Cerebellum (tissue), 4 donors: ENCODE measurements at places on chromosomes 2 and 18.

- DNase-seq, result no peak
Observed at GRCh38 chr2:30465171-30465545, 18.1 kb downstream of the LCLAT1 start.

- DNase-seq, result peak; percentile 19
Observed at GRCh38 chr18:51668101-51668500, 470.6 kb upstream of the MEX3C start.

DNA sequence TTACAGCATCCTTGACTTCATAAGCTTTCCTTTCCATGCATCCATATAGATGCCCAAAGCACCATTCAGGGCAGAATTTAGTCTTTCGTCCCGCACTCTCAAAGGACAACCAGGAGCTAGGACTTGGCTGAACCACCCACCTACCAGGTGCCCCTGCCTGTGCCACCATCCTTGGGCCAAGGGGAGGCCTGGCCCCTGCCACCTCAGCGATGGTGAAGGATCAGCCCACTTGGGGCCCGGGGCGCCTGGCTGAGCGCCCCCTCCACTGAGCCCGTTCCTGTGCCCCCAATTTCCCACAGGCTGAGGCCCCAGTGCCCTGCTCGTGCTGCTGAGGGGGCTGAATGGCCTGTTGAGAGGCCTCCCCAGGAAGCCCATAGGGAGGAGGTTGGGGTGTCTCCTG lies 33.3 kb upstream of the ALPP start:
- DNase-seq, result no peak

- DNase-seq, result peak; percentile 27
Observed at GRCh38 chr18:12409469-12409868, 1.7 kb downstream of the PRELID3A start.

DNA sequence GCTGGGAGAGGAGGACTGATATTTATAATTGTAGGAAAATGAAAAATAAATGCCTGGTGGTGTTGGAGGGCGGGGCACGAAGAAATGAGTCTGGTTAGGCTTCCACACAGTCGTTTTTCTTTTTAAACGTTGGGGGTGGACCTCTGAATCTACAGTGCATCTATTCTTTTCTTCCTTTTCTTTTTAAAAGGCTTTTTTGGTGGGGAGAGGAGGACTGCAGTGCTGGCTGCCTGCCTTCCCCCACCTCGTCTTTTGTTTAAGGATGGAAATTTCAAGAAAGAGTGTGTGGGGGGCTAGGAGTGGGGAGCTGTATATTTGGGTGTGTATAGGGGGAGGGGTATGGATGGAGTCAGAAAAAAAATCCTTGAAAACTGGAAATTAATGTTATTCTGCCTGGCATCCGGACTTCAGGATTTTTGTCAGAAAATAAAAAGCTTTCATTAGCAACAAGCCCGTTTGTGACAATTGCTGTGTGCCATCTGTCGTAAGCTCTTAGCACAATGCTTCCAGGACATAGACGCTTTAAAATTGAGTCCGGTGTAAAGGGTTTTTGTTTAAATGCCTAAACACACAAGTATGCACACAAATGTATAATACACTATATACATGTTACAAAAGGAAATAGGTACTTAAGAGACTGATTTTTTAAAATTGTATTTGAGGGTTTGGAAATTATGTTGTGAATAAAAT lies 1.1 kb downstream of the MAP2 start:
- DNase-seq, result peak; percentile 37

DNA sequence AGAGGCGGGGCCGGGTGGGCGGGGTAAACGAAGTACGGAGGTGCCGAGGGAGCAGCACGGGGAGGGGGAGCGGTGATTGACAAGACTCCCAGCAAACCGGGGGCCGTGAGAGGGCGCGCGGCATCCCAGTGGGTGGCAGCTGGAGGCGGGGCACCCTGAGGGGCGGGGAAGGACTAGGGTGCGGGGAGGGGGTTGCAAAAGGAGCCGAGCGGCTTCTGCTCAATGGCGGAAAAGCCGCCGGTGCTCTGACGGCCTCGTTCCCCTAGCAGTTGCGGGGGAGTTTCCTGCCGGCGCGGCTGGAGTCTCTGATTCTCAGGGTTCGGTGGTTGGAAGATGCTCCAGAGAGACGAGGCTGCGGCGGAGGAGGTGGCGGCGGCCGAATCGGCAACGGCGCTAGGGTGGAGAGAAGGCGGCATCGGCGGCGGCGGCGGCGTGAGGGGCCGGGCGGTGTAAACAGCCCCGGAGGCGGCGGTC lies at the start of gene PPM1B:
Gene PPM1B, plus strand, starts transcription at position 195 of the 474 bp plus-strand sequence. CDS start 32,325 bp downstream, outside the sequence.
- no peak for DNase-seq

DNA sequence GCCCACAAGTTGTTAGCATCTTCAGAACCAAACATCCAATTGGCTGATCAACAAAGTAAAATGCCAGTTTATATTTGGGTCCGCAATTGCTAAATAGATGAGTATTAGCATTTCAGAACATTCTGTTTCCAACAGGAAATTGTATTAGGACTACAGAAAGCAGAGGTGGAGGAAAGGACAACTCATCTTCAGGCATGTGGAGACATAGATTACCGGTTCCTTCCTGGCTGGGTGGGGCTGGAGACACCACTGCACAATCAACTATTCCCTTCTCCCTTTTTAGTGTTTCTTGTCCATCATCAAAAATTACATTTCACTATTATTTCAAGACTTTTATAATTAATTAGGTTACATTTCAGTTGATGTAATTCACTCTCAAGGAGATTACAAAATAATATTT lies 83.8 kb downstream of the ADAM23 start:
- no peak for DNase-seq

DNA sequence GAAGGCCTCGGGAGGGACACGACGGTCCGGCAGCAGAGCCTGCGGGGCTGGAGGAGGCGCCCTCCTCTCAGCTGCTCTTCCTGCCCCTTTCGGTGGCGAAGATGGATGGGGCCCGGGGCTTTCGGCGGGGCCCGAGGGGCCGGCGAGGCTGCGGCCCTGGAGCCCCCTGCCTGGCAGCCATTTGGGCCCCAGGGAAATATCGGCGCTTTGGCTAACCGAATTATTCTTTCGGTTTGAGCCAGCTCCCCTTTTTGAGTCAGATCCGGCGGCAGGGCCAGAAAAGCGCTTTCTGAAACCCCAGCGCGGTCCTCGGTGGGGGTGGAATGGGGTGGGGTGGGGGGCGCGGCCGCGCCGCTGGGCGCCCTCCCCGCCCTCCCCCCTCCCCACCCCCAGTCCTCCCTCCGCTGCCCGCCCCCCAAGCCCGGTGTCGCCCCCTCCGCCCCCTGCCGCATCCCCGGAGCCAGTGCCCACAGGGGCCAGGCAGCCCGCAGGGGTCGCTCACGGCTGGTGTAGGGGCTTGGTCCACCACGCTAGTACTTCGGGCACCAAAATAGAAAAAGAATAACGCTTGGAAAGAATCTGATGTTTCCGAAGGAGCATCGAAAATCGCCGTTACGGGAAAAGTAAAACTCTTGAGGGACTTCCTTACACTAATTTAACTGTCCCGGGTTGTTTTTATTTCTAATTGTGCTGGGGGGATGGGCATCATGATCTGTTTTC lies 9.1 kb upstream of the ARID5A start:
- DNase-seq, result no peak

DNA sequence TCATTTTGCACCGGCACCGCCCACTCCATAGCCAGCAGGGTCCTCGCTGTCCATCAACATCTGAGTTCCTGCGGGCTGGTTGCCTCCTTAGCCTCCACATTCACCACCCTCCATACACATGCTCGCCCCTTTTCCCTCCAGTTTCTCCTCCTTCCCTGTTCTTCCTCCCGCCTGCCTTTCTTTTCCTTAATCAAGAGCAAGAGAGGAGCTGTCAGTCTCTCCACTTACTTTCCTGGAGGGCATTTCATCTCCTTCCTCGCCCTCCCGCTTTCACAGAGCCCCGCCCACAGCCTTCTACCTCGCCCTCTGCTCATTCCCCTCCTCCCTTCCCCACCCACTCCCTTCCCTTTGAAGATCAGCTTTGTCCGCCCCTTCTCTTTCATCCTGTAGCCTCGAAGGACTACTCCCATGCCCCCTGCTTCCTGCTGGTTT lies 13.8 kb upstream of the ZBTB7C start:
- no peak for DNase-seq

DNA sequence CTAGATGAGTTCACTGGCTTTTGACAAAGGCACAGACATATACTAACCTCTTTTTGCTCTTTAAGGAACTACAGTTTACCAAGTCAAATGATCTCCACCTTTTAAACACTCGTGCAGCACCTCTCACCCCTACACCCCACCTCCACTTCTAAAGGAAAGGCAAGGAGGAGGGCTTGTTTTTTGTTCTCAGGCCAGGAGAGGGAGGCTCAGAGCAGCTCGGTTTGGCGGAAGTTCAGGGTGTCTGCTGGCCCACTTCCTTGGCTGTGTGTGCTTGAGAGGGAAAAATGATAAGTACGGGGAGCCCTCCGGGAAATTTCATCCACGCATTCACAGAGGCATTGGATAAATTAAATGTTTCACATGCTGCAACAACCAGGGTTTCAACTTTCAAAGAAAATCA lies 667.9 kb downstream of the BCL11A start:
- no peak for DNase-seq

DNA sequence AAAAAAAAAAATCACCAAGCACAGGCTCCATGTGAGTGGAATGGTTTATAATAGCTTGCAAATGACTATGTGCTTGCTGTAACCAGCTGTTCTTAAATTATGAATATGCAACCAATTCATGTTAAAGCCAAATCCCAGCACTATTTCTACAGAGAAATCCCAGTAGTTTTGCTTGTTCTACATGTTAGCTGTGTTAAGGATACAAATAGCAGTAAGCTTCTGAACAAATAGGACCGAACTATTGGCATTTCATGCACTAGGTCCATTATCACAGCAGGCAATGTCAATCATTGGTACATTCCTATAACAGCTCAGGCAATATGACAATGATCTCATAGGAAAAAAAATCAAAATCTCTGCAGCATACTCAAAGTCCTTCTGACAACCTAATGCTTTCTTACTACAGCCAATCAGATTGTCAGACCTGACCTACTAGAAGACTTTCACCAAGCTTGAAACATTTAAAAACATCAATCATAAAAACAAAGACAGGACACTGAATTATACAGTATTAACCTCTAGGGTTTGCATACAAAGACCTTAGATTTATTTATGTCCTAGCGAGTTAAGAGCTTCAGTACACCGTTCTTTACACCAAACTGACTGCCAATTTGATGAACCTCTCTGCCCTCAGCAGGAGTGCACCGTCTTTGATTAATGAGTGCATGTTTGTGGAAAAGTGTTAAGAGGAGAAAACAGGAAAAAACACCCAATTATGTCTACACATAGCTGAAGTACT lies 6.4 kb downstream of the BAZ2B start:
- DNase-seq, result no peak

DNA sequence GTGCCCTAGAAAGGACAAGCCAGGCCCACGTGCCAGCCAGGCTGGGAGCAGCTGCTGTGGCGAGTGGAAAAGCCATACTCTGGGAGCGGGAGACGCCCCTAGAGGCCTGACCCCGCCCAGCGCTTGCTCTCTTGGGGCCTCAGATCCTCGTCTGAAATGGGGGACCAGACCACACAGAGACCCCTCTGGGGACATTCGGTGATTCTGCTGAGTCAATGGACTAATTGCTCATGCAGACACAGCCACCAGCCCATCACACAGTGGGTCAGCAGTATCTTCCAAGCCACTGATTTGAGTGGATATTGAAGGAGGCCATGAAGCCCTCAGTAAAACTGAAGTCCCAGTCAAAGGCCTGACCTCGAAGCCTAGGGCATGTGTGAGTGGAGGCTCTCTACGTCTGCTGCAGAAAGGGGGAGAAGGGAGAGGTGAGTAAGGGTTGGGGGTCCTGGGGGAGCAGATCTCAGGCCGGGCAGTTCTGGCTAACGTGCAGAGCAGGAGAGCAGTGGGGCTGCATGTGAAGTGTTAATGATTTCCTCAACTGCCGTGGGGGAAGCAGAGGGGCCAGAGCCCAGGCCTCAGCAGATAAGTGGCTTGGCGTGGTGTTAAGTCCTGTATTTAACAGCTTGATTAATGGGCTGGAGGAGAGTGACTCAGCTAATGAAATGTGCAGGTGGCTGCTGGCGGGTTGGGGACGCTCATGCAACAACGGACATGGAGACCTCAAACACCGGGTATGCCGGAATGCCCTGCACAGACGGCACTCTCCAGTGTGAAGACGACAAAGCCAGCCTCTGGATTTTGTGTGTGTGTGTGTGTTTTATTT lies 104.4 kb upstream of the TWIST2 start:
- no peak for DNase-seq

DNA sequence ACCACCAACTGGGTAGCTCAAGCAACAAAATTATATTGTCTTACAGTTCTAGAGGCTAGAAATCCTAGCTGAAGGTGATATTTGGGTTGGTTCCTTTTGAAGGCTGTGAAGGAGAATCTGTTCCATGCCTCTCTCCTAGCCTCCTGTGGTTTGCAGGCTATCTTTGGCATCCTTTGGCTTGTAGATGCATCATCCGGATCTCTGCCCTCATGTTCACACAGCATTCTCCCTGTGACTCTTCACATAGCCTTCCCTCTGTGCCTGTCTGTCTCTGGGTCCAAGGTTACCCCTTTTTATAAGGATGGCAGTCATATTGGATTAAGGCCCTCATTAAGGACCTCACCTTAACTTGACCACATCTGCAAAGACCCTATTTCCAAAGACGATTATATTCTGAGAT lies 78.6 kb upstream of the MAP3K20 start:
- no peak for DNase-seq

- peak; percentile 49 for DNase-seq
Observed at GRCh38 chr2:222483513-222484039, 59.2 kb downstream of the SGPP2 start.

GRCh38 chr2:114499101-114499500 lies 56.7 kb downstream of the DPP10 start:
- DNase-seq, result no peak

DNA sequence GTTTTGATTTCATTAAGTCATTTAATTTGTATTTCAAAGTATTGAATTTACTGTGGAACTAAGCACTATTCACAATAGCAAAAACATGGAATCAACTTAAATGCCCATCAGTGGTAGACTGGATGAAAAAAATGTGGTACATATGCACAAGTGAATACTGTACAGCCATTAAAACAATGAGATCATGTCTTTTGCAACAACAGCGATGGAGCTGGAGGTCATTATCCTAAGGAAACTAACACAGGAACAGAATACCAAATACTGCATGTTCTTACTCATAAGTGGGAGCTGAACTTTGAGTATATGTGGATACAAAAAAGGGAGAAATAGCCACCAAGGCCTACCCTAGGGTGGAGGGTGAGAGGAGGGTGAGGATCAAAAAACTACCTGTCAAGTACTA lies 164.4 kb downstream of the BABAM2 start:
- no peak for DNase-seq

- DNase-seq, result peak; percentile 89
Observed at GRCh38 chr2:6927186-6927585, 10.0 kb downstream of the RNF144A start.

GRCh38 chr18:80034852-80035406 lies 695 bp downstream of the RBFA start:
- DNase-seq, result no peak

GRCh38 chr2:62302631-62303435 lies 106.9 kb downstream of the B3GNT2 start:
- no peak for DNase-seq

DNA sequence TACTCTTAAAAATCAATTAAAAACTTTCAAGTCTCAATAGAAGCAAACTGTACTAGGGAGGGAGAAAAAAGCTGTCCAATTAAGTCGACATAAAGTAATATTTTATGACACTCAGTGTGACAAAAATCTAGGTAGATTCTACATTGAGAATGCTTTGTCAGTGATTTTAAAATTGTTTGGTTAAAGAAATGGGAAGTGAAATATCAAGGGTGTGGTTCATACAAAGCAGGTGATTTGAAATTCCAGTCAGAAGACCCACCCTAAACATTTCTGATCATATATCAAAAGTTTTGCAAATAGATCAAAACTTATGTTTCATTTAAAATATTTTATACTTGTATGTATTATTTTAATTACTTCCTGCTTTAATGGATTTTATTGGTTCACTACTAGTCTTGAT lies 338.9 kb upstream of the DCC start:
- DNase-seq, result no peak
